HCT116 (cell line): ENCODE measurements at places on chromosomes 7 and 10.

DNA sequence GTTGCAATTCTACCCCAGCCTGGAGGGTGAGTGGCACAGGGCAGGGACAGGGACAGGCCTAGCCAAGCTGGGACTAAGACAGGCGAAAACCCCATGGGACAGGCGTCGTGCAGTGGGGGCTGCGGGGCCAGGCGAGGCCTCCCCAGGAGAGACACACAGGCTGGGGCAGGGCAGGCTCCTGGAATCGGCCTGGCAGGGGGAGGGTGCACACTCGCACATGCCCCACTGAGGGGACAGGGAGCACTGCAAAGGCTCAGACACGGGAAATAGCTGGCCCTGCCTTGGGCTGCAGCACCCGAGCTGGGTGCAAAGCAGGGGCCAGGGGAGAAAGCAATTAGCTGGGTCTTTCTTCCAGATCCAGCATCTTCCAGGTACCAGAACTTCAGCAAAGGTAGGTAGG is 10.4 kb downstream of the LAT2 start:
- DNase-seq = no peak
- H3K4me3 ChIP-seq = no peak overlapping the region
- H3K27ac ChIP-seq = peak overlapping the region; percentile 25; the same call in 1 of the 2 replicates
- H3K36me3 ChIP-seq = no peaks in the 10 kb centered on the region
- H3K4me1 ChIP-seq = peaks cover 3% of the 10 kb centered on the region
- H3K27me3 ChIP-seq = no peaks in the 10 kb centered on the region

GRCh38 chr10:110872145-110872983 is 636 bp downstream of the PDCD4 start:
- H3K4me3 ChIP-seq = peak overlapping the region; percentile 67
- H3K27ac ChIP-seq = peak overlapping the region; percentile 60
- no peaks in the 10 kb centered on the region for H3K27me3 ChIP-seq
- peaks cover 20% of the 10 kb centered on the region for H3K4me1 ChIP-seq
- H3K36me3 ChIP-seq = no peaks in the 10 kb centered on the region

- no peaks in the 10 kb centered on the region for H3K4me1 ChIP-seq
- no peak for DNase-seq
- no peaks in the 10 kb centered on the region for H3K36me3 ChIP-seq
- no peak overlapping the region for H3K4me3 ChIP-seq
- H3K27me3 ChIP-seq = no peaks in the 10 kb centered on the region
Observed at GRCh38 chr10:17854044-17854652, 45.0 kb downstream of the MRC1 start.

- H3K4me1 ChIP-seq = no peaks in the 10 kb centered on the region
- no peak for DNase-seq
- peaks cover 40% of the 10 kb centered on the region; the same call in 1 of the 2 replicates for H3K27me3 ChIP-seq
- H3K36me3 ChIP-seq = no peaks in the 10 kb centered on the region
Observed at GRCh38 chr10:1187855-1188557, 131.8 kb downstream of the WDR37 start.

DNA sequence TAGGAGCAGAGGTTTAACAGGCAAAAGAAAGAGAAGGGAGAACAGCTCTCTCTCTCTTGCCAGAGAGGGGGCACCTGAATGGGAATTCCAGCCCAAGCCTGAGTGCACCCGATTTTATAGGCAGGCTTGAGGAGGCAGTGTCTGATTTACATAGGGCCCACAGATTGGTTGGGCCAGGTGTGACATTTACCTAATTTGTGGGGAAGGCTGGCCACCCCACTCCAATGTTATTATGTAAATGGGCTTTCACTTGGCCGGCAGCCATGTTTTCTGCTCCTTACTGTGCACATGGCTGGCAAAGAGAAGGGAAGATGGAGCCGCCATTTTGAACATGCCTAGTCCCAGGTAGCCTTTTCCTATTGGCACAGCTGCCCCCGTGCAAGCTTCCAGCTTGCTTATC is 735.5 kb upstream of the AUTS2 start:
- no peaks in the 10 kb centered on the region for H3K36me3 ChIP-seq
- no peak overlapping the region for H3K4me3 ChIP-seq
- H3K4me1 ChIP-seq = no peaks in the 10 kb centered on the region

GRCh38 chr7:33495207-33495606 is 365.8 kb downstream of the BBS9 start:
- no peak overlapping the region for H3K27ac ChIP-seq
- H3K27me3 ChIP-seq = no peaks in the 10 kb centered on the region
- H3K4me1 ChIP-seq = no peaks in the 10 kb centered on the region
- no peak for DNase-seq

DNA sequence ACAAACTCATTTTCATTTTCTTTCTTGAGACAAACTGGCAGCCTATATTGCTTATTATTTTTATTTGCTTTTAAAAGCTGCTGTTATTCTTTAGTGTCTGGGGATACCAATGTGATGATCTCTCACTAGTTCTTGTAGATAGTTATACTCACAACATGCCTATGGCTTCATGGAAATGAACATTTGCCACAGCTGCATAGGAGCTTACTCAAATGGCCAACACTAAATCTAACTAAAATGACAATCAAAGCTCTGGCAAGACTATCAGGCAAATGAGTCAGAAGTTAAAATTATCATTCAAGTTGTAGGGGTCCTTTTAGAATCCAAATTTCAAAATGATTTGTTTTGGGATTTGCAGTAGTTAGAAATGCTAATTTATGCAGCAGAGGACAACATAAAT is 225.9 kb downstream of the ANK3 start:
- no peaks in the 10 kb centered on the region for H3K36me3 ChIP-seq
- no peaks in the 10 kb centered on the region for H3K4me1 ChIP-seq

DNA sequence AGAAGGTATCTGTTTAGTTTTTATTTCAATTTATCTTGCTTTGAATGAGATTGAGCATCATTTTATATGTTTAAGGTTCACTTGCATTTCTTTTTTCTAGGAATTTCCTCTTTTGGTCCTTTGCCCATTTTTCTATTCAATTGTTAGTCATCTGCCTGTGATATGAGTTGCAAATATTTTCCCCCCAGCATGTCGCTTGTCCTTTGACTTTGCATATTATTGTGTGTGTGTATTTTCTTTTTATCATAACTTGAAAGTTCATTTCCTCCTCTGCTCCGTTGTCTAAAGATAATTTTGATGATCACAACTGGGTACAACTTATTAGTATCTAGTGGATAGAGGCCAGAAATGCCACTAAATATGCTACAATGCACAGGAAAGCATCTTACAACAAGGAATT is 132.7 kb upstream of the MDFIC start:
- no peaks in the 10 kb centered on the region for H3K27me3 ChIP-seq
- H3K4me3 ChIP-seq = no peak overlapping the region
- no peak for DNase-seq
- H3K4me1 ChIP-seq = no peaks in the 10 kb centered on the region
- H3K27ac ChIP-seq = no peak overlapping the region
- no peaks in the 10 kb centered on the region for H3K36me3 ChIP-seq
